Activated T-cell treated with anti-CD3 and anti-CD28 coated beads for 4 hours (primary cell): ENCODE measurements at places on chromosomes 7 and 10.
A peak's percentile ranks its signal among the peaks of the same experiment; 100 is the strongest.

DNA sequence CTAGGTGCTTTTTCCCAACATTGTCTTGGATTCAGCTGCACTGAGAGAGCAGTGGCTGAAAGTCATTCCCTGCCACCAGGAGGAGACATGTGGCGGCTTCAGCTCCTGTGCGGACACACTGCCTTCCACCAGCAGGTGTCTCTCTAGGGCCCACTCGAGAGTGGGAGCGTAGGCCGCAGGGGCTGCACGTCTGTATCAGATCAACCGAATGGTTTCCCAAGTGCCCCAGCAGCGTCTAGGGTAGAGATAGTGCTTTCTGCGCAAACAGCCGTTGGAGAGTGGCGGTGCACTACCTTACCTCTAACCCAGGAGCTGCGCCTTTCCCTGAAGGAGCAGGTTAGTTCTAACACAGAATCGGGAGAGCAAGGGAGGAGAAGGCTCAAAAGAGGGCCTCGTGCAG lies 31.7 kb downstream of the PAPOLB start:
- peak; percentile 38 for DNase-seq

DNA sequence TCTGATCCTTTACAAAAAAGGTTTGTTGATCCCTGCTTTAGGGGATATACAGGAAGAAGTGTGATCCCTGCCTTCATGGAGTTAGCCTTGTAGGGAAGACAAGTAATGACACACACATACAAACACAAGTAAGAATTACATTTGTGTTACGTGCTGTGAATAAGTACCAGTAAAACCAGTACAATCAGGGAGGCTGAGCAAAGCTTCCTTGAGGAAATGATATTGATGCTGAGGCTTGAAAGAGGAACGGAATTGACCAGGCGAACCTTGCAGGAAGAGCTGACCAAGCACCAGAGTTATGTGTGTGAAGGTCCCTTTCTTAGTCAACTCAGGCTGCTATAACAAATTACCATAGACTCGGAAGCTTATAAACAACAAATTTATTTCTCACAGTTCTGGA lies 83.6 kb upstream of the CACUL1 start:
- DNase-seq = no peak

DNA sequence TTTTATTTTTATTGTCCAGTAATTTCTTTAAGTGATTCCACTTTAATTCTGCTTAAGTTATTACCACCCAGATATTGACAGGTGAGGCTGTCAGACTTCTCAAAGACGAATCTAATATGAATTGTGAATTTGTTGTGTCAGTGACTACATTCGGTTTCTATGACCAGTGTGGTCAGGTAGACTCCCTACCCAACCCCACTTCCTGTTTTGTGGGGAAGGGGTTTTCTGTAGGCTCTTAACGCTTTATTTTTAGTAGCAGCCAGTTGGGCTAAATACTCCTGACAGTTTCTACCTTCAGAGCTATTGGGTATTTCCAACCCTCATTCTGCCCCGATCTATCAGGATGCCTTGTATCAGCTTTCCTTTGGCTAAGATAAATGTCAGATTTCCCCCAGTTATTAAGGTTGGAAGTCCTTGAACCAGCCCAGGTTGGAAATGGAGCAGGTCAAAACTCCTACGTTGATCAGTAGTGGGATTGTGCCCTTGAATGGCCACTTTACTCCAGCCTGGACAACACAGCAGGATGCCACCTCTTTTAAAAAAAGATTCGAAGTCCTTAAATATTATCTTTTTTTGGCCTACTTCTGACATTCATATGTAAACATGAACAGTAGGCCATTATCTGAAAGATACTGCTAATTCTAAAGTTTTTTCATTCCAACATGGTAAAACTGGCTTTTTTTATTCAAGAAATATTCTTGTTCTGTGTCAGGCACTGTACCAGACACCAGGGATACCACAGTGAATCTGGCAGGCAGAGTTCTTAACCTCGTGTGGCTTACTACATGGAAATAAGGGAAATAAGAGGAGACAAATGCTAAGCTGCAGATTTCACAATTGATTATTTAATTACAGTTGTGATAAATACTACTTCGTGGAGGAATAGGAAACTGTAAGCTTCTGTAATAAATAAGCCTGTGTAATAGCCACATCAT lies 133.3 kb upstream of the SAMD8 start:
- no peak for DNase-seq

DNA sequence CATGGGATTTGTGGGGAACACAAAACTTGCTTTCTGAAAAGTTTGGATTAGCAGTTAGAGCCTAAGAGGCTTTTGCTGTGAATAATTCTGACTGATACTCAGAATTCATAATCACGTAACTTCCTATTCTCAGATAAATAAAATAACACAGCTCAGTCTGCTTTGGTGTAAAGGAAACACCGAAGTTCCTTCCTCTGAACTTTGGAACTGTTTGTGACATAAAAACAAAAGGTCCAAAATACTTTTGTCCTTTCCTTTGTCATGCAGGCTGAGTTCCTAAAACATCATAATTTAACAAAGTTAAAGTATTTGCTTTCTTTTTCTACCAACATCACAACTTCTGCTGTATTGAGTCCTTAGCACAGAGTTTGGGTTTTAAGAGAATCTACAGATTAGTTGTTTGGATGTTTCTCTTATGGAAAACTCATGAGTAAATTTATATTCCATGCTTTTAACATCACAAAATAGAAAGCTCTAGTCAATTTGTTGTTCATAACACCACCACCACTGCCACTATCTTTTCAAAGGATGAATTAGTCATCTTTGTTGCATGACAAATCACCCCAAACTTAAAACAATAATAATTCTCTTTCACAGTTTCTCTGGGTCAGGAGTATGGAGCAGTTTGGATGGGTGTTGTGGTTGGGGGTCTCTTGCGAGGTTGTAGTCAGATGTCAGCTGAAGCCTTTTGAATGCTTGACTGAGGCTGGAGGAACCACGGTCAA lies 123.4 kb downstream of the REEP3 start:
- DNase-seq = no peak

- DNase-seq = no peak
Measured at GRCh38 chr7:123961771-123962170, 36.7 kb downstream of the SPAM1 start.

DNA sequence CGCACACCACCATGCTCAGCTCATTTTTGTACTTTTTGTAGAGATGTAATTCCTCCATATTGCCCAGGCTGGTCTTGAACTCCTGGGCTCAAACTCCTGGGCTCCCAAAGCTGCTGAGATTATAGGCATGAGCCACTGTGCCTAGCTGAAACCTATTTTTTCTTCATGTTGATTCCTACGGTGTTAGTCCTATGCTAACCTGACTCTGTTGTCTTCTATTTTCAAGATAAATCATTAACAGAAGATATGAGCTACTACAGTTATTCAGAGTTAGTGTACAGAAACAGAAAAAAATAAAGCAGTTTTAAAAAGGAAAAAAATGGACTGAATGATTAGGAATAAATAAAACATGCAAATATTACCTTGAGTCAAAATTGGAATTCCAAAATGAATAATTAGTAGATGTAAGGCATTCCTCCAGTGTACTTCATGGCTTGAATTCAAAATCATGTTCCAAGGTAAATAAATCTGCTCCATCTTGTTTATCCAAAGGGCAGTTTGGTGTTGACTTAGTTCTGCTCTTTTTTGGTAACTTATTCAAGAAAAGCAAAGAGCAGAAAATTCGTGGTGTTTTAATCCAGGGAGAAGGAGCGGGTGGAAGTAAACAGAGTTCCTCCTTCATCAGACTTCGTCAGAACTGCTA lies 185.8 kb downstream of the CACNB2 start:
- no peak for DNase-seq

DNA sequence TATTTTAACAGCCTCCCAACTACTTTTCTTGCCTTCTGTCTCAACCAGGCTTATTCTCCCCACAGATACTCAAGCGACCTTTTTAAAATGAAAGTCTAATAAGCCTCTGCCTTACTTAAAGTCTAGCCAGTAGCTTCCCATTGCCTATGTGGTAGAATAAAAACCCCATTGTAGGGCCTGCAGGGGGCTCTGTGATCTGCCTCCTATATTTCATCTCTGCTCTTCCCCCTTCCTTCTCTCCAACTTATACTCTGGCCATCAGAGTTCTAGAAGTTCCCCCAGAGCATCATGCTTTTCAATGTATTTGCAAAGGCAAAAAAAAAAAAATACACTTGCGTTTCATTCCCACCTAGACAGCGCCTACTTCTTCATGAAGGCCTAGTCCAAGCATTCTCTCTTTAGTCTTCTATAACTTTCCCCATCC lies 167.7 kb upstream of the ADO start:
- no peak for DNase-seq

DNA sequence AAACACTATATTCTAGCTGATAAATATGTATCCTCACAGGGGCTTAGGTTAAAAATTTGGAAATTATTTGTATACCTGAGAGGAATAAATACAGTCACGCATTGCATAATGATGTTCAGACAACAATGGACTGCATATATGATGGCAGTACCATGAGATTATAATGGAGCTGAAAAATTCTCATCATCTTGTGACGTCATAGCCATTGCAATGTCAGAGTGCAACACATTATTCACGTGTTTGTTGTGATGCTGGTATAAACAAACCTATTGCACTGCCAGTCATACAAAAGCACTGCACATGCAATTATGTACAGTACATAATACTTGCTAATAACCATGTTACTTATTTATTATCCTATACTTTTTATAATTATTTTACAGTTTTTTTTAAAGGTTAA lies 31.4 kb downstream of the STEAP1B start:
- DNase-seq = no peak

- no peak for DNase-seq
Measured at GRCh38 chr10:114837690-114838089, 16.1 kb downstream of the FHIP2A start.

DNA sequence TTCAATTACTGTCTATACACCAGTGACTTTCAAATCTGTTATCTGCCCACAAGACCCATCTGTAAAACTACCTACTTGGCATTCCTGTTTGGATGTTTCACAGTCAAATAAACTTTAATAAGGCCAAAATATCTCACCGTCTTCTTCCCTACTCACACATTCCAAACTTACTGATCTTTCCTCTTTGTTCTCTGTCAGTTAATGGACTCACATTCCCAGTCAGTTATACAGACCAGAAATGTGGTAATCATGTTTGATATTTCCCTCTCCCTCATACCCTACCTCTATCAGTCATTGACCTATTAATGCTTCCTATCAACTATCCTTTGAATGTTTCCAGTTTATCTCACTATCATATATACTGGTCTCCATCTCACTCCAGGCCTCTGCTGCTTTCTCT lies 28.5 kb upstream of the HDAC9 start:
- DNase-seq = no peak

DNA sequence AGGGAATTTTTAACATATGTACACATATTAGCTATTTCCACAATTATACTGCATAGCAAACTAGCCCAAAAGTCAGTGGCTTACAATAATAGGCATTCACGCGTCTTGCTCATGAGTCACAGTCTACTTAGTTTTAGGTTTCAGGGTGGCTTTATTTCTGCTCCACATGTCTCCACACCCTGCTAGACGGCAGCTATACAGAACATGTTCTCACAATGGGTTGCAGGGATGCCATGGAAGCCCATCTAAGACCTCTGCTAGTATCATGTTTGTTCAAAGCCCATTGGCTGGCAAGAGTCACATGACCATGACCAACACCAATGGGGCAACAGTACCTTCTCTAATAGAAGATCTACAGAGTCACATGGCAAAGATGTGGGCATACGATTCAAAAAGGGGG lies 96.3 kb upstream of the NEBL start:
- DNase-seq = no peak

GRCh38 chr7:3229904-3230470 lies 71.1 kb upstream of the SDK1 start:
- no peak for DNase-seq

GRCh38 chr7:3267966-3268690 lies 32.9 kb upstream of the SDK1 start:
- DNase-seq = no peak

- DNase-seq = peak; percentile 23
Measured at GRCh38 chr7:127629268-127629854, 11.4 kb upstream of the PAX4 start.

GRCh38 chr10:122513053-122513452 lies 47.5 kb upstream of the DMBT1 start:
- DNase-seq = no peak

DNA sequence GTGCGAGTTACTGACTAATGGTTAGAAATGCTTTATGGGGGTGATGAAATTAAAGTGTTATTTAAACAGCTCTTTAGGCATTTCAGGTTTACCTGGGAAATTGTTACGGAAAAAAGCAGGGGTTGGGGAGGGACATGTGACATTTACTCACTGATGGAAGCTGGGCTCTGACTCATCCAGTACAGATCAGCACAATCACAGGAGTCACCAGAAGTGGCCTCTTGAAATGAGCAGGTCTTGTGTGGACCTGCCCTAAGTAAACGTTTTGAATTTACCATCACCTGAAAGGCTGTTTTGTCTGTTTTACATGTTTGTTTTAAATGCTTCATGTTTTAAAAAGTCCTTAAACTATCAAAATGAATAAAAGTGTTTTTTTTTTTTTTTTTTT lies 2.3 kb downstream of the GLRX3 start:
- no peak for DNase-seq

GRCh38 chr7:8719102-8719501 lies 285.7 kb downstream of the NXPH1 start:
- DNase-seq = no peak

DNA sequence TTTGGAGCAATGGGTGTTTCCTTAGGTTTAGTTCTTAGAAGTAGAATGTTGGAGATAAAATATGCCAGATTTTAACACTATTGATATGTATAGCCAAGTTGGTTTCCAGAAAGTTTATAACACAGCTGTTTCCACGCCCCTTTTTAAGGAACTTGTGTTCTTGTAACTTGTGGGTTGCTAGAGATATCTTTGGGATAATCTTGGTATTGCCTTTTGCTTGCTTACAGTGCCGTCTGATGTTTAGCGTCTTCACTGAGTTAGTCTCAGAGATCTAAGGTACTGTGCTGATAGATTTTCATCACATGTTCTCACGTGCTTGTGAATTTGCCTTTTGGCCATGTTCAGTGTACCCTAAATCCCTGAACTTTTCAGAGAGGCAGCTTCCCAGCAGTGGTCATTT lies 12.4 kb downstream of the TMEM248 start:
- DNase-seq = no peak

DNA sequence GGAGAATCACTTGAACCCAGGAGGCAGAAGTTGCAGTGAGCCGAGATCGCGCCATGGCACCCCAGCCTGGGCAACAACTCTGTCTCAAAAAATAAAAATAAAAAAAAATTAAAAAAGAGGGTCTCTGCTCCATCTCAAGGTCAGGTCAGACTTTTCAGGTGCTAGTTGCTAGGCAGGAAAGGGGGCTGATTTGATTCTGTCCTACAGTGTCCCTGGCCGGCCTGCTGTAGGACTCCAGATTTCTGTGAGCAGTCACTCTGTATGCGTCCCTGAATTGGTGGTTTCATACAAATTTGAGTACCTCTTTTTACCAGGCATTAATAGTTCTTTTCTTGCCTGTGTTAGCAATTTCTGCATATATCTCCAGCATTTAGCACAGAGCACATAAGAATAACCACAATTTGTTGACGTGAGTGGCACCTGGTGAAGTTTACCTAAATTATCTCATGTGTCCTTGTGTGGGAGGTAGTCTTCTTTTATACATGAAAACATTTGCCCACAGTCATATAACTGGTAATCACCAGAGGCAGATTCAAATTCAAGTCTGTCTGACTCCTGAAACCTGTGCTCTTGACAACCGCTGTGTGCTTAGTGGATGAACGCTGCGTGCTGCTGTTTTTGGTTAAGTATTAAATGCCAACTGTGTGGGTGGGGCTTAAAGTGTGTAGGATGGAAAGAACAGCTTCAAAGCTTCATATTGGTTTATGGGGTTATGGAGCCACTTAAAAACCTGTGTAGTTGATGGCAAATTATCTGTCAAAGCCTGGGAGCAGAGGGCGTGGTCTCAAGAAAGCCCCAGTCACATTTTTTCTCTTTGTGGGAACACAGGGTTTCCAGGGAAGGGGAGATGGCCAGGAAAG lies 3.2 kb upstream of the ZNF775 start:
- peak; percentile 40 for DNase-seq
